ENCODE measurements at places on chromosomes 7 and 10. TPM values are rescaled to one million over a fixed set of nuclear protein-coding genes. Genes with fewer than 3 reads are reported as not detected.

- no peak for DNase-seq
These were observed 4.8 kb upstream of the RAPGEF5 start for GRCh38 chr7:22361795-22362194.

PTF1A gene
- total RNA-seq = not detected

GRCh38 chr7:155192961-155193640 is 104.6 kb upstream of the INSIG1 start:
- DNase-seq = no peak

DNA sequence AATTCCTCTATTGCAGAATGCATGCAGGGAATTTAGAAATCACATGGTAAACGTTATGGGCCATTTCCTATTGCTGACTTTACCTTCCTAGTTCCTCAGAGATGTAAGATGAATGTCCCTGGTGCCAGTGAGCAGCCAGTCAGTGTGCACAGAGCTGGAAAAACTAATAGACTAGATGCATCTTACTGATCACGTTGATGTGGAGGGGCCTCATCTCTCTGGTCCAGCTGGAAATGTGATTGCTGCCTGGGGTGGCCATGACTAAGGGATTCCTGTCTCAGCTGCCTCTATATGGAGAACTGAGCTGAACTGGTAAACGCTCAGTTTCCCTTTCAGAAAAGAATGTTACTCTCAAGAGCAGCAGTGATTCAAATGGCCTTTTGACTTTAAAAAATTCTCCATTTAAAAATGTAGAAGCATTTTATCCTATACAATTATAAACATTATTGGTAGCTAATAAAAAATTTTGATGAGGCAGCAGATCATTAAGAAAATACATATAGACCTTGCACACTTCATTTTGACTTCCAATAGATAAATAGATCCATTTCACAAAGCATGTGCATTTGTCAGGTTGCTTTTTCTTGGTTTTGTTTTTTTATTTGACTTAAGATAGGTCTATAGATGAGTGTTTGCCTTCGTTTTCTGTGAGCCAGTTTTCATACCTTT is 80.5 kb upstream of the INSYN2A start:
- no peak for DNase-seq

GRCh38 chr10:91579329-91579985 is 53.4 kb downstream of the PPP1R3C start:
- no peak for DNase-seq

EPHB6 gene
- 3.3 TPM for total RNA-seq

DNA sequence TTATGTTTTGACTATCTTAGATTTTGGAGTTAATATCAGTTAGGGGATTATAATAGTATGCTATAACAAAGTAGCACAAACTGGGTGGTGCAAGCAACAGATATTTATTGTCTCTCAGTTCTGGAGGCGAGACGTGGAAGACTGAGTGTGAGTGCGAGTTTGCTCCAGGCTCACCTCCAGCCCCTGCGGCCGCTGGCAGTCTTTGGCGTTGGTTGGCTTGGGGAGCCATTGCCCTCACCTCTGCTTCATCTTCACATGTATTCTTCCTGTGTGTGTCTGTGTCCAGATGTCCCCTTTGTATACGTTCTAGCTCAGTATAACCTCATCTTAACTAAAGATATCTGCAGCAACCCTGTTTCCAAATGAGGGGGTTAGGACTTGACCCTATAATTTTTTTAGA is 343.9 kb upstream of the COBL start:
- DNase-seq = no peak

GRCh38 chr7:42278344-42278743 is 41.3 kb upstream of the GLI3 start:
- no peak for DNase-seq

PAPSS2 gene
- total RNA-seq = 11.1 TPM

HTR5A gene
- not detected for total RNA-seq

GRCh38 chr7:128351296-128352152 is 7.8 kb upstream of the RBM28 start:
- DNase-seq = no peak

UNCX gene
- not detected for total RNA-seq

DNA sequence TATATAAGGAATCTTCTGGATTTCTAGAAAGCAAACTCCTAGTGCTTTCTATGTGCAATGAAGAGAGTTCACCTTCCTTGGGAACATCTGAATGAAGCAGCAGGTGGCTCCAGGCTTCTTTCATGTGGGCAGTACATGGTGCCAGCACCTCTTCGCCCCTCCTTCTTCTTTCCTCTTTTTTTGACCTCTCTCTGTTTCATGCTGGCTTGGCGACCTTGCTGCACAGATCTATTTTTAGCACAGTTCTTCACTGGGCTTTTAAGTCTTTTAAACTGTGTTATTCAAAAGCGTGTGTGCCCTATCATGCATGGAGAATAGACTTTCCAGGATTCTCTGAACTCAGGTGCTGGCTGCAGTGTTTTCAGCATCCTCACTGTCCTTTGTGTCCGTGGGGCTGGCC is 400.3 kb upstream of the PRKCQ start:
- no peak for DNase-seq

FKBP6 gene
- not detected for total RNA-seq

- DNase-seq = no peak
These were observed 481.6 kb downstream of the SH2D4B start for GRCh38 chr10:81019029-81019890.

DNA sequence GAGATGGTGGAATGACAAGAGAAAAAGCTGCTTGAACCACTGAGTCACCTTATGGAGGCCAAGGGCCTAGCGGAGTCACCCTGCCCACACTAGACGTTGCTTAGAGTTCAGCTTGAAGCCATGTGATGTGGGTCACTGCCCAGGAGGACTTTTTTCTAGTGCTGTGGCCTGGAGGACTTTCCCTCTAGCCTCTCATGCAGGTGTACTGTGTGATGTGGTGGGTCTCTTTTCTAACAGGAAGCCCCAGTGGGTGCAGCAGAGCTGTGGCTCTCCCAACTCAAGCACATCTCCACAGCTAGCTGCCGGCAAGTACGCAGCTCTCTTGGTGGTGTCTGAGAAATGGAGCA is 13.6 kb downstream of the POR start:
- DNase-seq = no peak

BUD23 gene
- 81.1 TPM for total RNA-seq

- no peak for DNase-seq
These were observed 33.5 kb downstream of the HSPA12A start for GRCh38 chr10:116708877-116709276.

- no peak for DNase-seq
These were observed 248.1 kb downstream of the LRMDA start for GRCh38 chr10:75679536-75679935.

DNA sequence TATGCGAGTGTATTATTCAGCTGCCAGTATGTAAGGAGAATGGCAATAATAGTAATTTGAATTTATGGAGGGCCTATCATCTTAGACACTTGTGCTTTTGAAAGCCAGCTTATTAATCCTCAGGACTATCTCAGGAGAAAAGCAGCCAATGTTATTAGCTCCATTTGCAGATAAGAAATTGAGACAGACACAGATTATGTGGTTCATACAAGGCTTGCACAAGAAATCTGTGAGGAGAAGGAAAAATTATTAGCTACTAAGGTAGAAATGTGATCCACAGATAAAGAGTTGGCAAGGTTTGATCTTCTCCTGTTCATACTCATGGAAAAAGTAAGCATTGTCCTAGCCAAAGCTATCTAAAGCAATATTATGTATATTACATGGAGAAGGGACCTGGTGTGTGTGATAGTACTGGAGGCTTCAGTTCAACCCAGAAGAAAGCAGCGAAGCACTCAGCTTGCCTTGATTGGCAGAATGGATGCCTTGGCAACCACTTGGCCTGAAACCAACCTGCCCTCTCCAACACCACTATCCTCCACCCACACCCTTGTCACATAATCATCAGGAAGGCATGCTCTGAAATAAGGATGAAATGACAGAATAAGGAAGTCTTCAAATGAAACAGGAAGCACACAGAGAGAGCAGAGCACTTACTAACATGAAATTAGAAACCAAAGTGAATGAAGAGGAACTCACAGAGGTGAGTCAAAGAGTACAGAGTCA is 18.0 kb downstream of the MACC1 start:
- DNase-seq = no peak

- DNase-seq = no peak
These were observed 23.8 kb downstream of the PFKP start for GRCh38 chr10:3090914-3091787.

SLC29A4 gene
- total RNA-seq = 4.0 TPM

- no peak for DNase-seq
These were observed 30.2 kb upstream of the LEP start for GRCh38 chr7:128210590-128211570.

GCK gene
- 1.8 TPM for total RNA-seq

TMEM213 gene
- not detected for total RNA-seq

DNA sequence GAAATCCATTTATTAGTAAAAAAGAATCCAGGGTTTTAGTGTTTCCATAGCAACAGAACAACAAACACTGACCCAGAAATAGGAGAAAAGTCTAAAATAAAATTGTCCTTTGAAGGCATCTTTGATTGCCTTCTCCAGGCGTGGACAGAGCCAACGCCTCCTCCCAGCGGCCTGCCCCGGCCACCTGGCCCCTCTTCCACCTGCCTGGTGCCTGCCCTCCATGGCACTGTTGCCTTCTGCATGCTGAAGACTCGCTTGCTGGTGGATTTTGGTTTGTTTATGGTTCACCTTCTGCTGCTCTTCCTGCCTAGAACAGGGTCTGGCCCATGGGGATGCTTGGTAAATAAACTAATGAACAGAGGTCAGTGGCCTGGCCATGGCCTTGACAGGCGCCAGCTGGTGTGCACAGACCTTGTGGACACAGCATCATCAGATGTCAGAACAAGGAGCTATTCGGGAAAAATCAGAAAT is 107.4 kb downstream of the DYNC2I1 start:
- no peak for DNase-seq

DNA sequence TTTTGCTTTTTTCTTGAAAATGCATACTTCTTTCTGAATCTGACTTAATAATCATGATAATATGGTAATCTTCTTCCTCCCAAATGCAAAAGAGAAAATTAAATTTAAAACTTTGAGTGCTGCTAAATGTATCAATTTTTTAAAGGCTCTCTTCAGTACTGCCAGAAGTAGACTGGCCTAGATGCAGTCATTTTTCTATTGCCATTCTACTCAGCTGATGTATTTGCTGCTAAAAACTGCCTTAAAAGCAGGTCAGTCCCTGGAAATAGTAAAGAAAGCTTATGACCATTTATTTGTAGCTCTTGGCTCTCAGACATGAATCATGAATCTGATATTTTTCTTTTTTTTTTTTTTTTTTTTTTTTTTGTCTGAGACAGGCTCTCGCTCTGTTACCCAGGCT is 28.5 kb downstream of the NAPEPLD start:
- DNase-seq = no peak

DNA sequence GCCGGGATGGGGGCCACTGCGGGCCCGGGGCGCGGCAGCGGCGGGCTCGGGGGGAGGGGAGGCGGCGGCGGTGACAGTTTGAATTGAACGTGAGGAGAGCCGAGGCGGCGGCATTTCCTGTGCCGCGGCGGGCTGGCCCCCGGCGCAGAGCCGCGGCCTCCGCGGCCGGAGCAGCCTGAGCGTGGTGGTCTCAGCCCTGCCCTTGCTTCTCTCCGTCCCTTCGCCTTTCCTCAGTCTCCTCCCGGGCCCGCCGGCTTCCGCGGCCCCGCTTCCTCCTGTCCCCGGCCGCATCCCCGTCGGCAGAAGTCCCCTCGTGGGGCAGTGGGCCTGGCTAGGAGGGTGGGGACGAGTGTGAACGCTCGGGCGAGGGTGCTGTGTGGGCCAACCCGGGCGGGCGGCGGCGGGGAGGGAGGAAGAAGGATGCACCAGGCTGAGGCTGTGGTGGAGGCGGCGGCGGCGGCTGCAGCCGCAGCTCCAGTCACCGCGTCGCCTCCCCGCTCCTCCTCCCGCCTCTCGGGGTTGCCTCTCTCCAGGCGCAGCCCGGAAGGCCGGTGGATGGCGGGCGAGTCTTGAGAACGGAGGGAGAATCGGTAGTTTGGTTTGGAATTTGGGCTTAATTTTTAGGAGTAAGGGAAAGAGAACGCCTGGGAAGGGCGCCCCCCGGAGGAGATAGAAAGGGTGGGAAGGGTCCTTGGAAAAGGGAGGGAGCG is 690 bp downstream of the SEPTIN7 start:
- DNase-seq = peak; percentile 90

DNA sequence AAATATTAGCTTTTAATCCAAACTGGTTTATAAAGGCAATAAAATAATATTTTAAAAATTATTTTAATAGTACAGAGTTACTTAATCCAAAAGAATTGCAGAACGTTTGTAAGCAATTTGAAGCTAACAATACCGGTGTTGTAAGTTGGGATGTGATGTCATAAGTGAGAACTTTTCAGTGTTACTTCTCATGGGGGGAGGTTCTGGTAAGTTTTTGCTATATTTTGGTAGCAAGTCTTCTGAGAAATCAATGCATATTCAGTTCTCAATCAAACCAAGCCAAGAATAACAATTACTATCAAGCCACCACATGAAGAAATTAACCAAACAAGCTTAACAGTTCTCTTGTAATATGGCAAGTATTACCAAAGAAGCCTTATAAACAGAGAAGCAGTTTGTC is 147.1 kb upstream of the ASAH2 start:
- no peak for DNase-seq

KIAA1217 gene
- total RNA-seq = 45.0 TPM

- no peak for DNase-seq
These were observed 3.4 kb downstream of the TCF7L2 start for GRCh38 chr10:112953174-112954159.

CPEB3 gene
- total RNA-seq = 14.1 TPM

NEUROD6 gene
- not detected for total RNA-seq

ZNF212 gene
- total RNA-seq = 4.8 TPM

- no peak for DNase-seq
These were observed 113.9 kb downstream of the CACNB2 start for GRCh38 chr10:18254086-18254485.

PWWP2B gene
- total RNA-seq = 22.3 TPM

Measured in Right ventricle myocardium inferior (tissue), 1 donor.